ENCODE measurements at places on chromosomes 2 and 18. TPM values are rescaled to one million over a fixed set of nuclear protein-coding genes. Genes with fewer than 3 reads are reported as not detected.
A peak's percentile ranks its signal among the peaks of the same experiment; 100 is the strongest.

DNA sequence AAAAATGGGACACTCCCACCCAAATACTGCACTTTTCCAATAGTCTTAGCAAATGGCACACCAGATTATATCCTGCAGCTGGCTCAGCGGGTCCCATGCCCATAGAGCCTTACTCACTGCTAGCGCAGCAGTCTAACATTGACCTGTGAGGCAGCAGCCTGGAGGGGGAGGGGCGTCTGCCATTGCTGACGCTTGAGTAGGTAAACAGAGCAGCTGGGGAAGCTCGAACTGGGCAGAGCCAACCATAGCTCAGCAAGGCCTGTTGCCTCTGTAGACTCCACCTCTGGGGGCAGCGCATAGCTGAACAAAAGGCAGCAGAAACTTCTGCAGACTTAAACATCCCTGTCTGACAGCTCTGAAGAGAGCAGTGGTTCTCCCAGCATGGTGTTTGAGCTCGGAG lies 110.4 kb downstream of the CTIF start:
- H3K4me3 ChIP-seq = no peak overlapping the region
- no peaks in the 10 kb centered on the region for H3K27me3 ChIP-seq
- H3K4me1 ChIP-seq = no peaks in the 10 kb centered on the region
- no peak for DNase-seq
- no peaks in the 10 kb centered on the region for H3K36me3 ChIP-seq

DNA sequence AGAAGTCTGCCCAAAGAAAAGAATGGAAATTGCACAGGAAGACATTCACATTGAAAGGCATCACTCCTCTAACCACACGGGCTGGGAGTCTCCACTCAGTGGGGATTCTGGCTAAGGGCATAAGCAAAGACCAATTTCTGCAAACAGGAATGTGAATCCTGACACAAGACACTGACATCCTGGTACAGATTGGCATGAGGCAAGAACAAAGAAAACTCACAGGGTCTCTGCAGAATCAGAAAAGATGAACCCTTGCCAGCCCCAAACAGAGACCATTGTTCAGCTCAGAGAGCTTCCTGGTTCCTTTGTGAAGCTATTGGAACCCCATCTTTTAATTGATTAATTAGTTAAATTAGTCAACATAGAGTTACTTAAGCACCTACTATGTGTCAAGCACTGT lies 82.3 kb downstream of the UPP2 start:
- DNase-seq = no peak
- H3K4me3 ChIP-seq = no peak overlapping the region
- no peaks in the 10 kb centered on the region for H3K27me3 ChIP-seq
- no peaks in the 10 kb centered on the region for H3K36me3 ChIP-seq

- H3K4me1 ChIP-seq = peaks cover 4% of the 10 kb centered on the region
- H3K27me3 ChIP-seq = no peaks in the 10 kb centered on the region
- H3K4me3 ChIP-seq = peak overlapping the region; percentile 73
- no peak for DNase-seq
- H3K27ac ChIP-seq = peak overlapping the region; percentile 94
Measured at GRCh38 chr2:186486651-186487647, 889 bp downstream of the ZC3H15 start.

DNA sequence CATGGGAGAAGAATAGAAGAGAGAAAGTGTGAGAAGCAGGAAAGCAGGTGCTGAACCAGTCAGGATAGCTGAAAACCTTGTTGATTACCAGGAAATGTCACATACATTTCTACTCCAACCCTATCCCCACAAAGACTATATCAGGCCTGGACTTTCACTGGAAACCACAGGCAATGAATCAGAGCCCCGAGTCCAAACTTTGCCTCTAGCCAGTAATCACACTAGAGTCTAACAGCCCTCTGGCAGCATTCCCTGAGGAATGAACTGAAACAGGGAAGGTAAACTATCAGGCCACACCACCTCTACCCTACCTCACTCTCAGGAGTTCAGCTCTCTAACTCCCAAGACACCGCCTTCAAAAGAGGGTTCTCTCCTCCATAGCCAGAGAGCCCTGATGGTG lies 18.7 kb upstream of the IHH start:
- no peak overlapping the region for H3K4me3 ChIP-seq
- no peaks in the 10 kb centered on the region for H3K27me3 ChIP-seq
- no peak overlapping the region for H3K27ac ChIP-seq
- no peaks in the 10 kb centered on the region for H3K4me1 ChIP-seq
- no peak for DNase-seq
- H3K36me3 ChIP-seq = no peaks in the 10 kb centered on the region

- no peaks in the 10 kb centered on the region for H3K36me3 ChIP-seq
- H3K4me3 ChIP-seq = no peak overlapping the region
- no peak for DNase-seq
- H3K4me1 ChIP-seq = peaks cover 8% of the 10 kb centered on the region
- H3K27me3 ChIP-seq = no peaks in the 10 kb centered on the region
- no peak overlapping the region for H3K27ac ChIP-seq
Measured at GRCh38 chr2:72722492-72723070, 103.3 kb downstream of the EXOC6B start.

GRCh38 chr2:79935771-79936657 lies 368.5 kb downstream of the LRRTM1 start:
- H3K27ac ChIP-seq = no peak overlapping the region
- no peak overlapping the region for H3K4me3 ChIP-seq
- H3K36me3 ChIP-seq = no peaks in the 10 kb centered on the region
- H3K27me3 ChIP-seq = no peaks in the 10 kb centered on the region

DNA sequence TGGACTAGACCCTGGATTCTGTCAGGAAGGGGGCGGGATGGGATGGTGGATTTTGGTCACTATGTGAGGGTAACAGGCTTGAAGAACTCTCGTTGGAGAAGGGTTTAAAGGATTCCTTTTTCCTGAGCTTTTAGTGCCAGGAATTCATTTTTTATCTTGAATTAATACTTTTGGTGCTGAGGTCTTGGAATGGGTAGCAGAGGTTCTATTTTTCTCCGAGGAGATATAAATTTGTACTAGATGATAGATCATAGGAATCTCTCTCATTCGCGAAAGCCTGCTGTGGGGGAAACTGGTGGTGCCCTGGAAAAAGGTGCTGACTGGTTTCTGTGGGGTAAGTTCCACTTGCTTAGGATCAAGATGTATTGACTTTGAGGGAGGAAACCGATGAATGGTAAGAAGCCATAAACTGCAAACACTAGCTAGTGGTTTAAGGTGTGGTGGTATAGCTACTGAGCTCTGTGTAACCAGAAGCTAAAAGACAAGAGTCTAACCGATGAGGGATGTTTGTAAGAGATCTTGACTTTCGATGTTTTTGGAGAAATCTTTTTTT lies 706 bp downstream of the AGPS start:
- no peaks in the 10 kb centered on the region for H3K27me3 ChIP-seq
- peak overlapping the region; percentile 88 for H3K4me3 ChIP-seq
- no peaks in the 10 kb centered on the region for H3K36me3 ChIP-seq
- DNase-seq = no peak
- H3K27ac ChIP-seq = peak overlapping the region; percentile 70

Gene ZNF804A
- 0.26 TPM for total RNA-seq

Gene COX5B
- total RNA-seq = 375 TPM

Gene ADAM23
- total RNA-seq = 24.5 TPM

Gene SP140
- 0.42 TPM for total RNA-seq

Gene ST6GAL2
- total RNA-seq = 0.57 TPM

All from adrenal gland (tissue), 19 donors.